ENCODE measurements at places on chromosomes 5 and 9. TPM values are rescaled to one million over a fixed set of nuclear protein-coding genes. Genes with fewer than 3 reads are reported as not detected.

PCDHA12 gene
- not detected for total RNA-seq

CYLC2 gene
- not detected for total RNA-seq

IL9 gene
- not detected for total RNA-seq

RMRP gene
- total RNA-seq, result 7,381 TPM

CEMIP2 gene
- 39.7 TPM for total RNA-seq

STK10 gene
- 44.7 TPM for total RNA-seq

ALDH7A1 gene
- 10.3 TPM for total RNA-seq

S1PR3 gene
- 0.91 TPM for total RNA-seq

TAF1L gene
- not detected for total RNA-seq

RABEPK gene
- total RNA-seq, result 19.8 TPM

FAM221B gene
- not detected for total RNA-seq

INSL4 gene
- total RNA-seq, result not detected

PIP5K1B gene
- 0.38 TPM for total RNA-seq

HAND1 gene
- total RNA-seq, result not detected

PRUNE2 gene
- total RNA-seq, result not detected

ZDHHC11B gene
- not detected for total RNA-seq

MARVELD2 gene
- total RNA-seq, result 0.45 TPM

CARD9 gene
- total RNA-seq, result 0.12 TPM

DUSP1 gene
- 7.0 TPM for total RNA-seq

CKMT2 gene
- total RNA-seq, result not detected
